ENCODE measurements at places on chromosomes 1 and 21.
A peak's percentile ranks its signal among the peaks of the same experiment; 100 is the strongest.

- no peak for DNase-seq
Observed at GRCh38 chr1:218459878-218460711, 115.0 kb downstream of the TGFB2 start.

DNA sequence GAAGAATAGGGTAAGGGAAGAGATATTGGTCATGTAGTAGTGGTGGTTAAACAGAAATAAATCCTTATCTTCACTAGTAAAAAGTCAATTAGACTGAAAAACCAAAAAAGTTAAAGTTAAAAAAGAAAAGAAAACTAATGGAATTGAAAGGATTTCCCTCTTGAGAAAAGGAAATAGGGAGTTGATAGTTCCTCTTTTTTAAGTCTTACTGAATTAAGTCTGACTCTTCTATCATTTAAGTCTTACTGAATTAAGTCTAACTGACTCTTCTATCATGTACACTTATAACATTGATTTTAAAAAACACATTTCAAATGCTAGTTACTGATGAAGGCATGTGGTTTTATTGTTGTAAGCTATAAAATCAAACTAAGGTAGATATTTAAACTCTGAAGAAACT is 49.5 kb upstream of the TENT5C start:
- DNase-seq: no peak

GRCh38 chr1:17265162-17265561 is 16.3 kb downstream of the PADI3 start:
- no peak for DNase-seq

DNA sequence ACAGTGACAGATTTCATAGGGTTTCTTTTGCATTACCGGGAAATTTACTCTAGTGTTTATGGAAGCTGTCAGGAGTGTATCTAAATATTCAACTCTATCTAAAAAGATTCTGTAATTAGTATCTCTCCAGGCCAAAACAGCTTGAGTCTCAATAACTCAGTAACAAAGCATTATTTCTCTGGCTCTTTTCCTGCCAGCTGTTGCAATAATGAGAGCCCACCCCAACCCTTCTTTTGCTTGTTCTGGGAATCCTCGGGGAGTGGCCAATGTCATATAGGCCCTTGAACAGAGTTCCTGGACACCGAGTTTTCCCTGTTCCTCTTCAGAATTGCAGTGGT is 120.1 kb upstream of the SGIP1 start:
- DNase-seq: no peak

DNA sequence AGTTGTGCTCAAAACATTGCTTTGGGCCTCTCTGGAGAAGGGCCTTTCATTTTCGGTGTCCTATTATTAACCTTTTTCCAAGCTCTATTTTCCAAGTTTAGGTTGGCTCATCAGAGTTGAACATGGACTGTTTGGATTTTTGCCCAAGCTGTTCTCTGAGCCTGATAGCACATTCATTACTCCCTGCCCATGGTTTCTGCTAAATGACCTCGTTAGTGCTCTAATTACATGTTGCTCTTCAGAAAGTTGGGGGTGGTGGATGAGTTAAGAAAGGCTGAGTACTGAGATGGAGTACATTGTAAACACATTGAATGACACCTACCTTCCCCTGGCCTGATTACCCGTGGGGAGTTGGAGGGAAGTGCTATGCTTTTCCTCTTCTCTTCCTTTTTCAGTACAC is 38.9 kb downstream of the LMO4 start:
- DNase-seq: no peak

- no peak for DNase-seq
Observed at GRCh38 chr1:164087906-164088453, 471.0 kb upstream of the PBX1 start.

GRCh38 chr1:33653226-33653625 is 180.8 kb downstream of the ZSCAN20 start:
- DNase-seq: no peak

DNA sequence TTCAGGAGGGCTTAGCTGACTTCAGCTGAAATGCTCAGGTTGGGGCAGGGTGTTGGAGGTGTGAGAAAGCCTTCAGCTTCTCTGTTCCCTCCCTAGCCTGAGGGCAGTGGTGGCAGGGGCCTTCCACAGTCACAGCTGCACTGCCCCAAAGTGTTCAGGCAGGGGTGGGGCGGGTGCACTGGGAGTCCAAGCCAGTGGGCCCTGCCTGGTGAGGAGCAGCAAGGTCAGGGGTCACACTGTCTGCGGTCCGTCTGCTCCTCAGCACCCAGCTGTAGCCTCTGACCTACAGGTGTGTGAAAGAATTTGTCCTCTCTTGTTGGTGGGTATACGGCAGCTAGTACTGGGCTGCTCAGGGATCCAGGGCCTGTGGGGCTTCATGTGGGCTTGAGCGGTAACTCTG is 490.4 kb upstream of the NCAM2 start:
- DNase-seq: no peak

- no peak for DNase-seq
Observed at GRCh38 chr21:42174173-42174572, 44.8 kb upstream of the ABCG1 start.

DNA sequence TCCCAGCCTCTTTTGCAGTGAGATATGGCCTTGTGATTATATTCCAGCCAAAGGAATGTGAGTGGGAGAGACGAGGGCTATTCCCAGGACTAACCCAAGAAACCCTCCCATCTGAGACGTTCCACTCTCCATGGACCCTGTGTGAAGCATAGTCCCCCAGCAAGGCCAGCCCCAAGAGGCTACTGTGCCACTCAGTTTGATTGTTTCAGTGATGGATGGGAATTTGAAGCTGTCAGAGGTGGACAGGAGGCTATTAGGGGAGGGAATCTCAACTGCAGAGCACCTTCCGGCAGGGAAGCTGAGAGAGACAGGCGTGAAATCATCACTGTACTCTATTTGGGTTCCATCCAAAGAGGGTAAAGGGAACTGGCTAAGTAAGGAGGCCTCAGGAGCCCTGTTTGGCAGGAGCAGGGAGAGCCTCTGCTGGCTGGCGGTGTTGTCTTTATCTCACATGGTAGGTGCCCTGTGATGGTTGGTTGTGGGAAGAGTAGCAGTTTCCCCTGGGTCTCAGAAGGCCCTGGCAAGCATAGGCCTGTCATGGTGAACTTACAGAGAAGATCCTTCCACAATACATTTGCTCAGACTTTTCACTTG is 3.4 kb upstream of the TEX35 start:
- no peak for DNase-seq

- no peak for DNase-seq
Observed at GRCh38 chr1:180198196-180198595, 31.9 kb upstream of the LHX4 start.

GRCh38 chr1:206455666-206456344 is 14.5 kb upstream of the IKBKE start:
- DNase-seq: no peak

GRCh38 chr1:156927215-156928042 is 7.0 kb downstream of the LRRC71 start:
- DNase-seq: peak; percentile 25

DNA sequence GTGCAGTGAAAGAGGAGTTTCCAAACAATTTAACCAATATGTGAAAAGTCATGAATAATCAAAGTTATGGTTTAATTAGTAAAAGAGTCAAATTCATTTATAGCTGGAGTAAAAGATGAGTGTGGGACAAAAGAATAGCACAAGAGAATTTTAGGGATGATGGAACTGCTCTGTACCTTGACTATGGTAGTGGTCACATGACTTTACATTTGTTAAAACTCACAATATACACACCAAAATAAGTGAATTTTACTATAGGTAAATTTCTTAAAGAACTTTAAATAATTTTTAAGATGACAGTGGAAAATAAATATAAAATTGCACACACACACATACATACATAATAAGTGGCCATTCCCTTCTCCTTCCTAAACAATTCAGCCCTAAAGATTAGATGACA is 13.6 kb downstream of the CDC42BPA start:
- no peak for DNase-seq

- DNase-seq: no peak
Observed at GRCh38 chr1:18612073-18612472, 18.6 kb upstream of the PAX7 start.

DNA sequence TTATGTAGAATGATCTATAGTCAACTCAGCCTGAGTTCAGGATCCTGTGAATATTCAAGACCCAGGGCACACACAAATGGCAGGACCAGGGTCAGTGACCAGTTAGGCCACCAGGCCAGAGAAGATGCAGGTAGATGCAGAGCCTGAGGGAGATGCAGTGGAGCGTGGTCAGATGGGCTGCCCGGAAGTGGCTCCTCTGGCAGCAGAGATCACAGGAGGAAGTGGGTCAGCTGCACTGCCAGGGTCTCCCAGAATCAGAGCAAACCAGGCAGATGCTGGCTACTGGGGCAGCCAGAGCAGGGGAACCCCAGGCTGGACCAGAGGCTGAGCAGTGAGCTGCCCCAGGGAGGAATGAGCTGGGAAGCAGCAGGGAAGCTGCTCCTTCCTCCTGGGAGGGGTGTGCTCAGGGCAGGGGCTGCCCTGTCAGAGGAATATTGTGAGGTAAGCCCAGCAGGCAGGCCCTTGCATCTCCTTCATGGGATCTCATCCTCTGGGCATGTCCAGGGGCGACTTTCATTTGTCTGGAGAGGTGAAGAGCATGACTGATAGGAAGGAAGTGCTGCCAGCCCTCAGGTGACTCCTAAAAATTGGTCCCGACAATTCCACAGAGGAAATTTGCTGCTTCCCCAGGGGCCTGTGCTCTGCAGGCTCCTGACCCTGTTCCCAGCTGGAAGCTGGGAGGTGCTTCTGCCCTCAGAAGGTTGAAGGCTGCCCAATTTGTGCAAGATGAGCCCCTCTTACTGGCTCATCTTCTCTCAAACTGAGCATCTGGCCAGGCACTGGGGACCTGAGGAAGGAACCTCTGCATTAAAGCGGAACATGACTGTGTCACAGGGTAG is 49.3 kb downstream of the STUM start:
- no peak for DNase-seq

DNA sequence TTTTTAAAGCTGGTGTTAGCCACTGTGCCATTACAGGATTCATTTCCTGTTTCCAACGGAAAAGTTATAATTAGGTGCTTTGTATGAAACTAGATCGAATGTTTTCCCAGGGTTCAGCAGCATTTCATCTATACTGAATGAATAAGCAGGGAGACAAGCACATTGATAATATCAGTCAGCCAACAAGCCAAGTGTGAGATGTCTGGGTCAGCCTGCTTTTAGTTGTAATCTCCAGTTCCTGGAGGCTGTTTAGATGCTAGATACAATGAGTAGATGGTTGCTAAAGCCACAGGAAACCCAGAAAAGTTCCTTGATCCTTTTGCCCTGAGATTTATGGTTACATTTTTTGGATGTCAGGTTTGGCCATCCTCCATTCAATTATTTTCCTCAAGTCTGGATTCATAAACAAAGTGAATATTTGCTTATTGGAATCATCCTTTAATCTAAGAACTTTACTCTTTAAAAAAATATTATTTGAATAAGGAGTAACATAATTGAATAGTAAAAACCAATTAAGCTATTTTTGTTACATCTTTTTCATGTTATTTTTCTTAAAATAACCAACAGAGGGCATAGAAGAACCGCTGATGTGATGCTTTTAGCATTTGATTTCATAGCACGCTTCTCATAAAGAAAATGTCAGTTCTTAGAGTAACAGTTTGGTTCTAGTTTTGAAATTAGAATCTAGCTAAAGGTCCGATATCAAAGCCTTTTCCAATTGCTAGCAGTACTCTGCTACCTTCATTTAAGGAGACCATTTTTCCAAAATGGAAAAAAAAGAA is 76.6 kb downstream of the HSPA13 start:
- no peak for DNase-seq

DNA sequence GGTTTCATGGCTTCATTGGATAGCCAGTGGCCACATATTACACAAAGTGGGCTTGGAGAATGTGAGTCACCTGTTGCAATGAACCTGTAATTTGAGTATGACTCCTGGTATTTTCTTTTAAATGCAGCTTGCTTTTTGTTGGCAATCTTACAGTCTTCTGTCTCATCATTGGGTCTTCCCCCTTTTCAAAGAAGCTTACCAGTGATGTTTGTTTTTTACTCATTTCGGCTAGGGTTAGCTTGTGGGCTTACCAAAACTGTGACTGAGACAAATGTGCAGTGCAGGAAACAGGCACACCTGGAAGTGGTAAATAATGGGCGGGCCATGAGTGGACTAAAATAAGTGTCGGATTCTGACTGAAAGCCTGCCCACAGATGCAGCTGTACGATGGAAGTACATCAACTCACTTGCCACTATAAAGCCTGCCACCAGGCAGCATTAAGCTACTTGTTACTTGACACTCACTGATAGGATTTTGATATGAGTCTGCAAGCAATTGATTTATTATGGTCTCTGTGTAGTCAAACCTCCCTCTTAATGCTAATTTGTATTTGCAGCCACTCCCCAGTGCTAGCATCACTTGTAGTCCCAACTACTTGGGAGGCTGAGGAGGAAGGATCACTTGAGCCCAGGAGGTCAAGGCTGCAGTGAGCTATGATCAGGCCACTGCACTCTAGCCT is 4.2 kb downstream of the HHAT start:
- DNase-seq: peak; percentile 88

DNA sequence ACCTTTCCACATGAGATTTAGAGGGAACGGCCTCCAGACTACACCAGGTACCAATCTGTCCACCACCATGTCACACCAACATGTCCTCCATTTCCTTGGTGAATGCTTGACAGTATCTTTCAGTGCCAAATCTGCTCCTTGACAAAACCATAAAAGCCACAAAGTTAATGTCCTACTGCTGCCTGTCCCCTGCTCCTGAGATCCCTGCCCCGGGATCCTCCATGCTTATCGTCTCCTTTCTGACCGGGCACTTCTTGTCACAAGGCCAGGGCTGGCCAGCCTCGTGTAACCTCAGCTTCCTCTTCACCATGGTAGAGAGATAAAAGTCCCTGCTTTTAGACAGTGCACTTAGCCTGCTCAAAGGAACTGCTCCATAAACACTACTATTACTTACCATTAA is 136.2 kb downstream of the NAV1 start:
- no peak for DNase-seq

GRCh38 chr1:75165264-75165663 is 31.1 kb downstream of the LHX8 start:
- DNase-seq: no peak

DNA sequence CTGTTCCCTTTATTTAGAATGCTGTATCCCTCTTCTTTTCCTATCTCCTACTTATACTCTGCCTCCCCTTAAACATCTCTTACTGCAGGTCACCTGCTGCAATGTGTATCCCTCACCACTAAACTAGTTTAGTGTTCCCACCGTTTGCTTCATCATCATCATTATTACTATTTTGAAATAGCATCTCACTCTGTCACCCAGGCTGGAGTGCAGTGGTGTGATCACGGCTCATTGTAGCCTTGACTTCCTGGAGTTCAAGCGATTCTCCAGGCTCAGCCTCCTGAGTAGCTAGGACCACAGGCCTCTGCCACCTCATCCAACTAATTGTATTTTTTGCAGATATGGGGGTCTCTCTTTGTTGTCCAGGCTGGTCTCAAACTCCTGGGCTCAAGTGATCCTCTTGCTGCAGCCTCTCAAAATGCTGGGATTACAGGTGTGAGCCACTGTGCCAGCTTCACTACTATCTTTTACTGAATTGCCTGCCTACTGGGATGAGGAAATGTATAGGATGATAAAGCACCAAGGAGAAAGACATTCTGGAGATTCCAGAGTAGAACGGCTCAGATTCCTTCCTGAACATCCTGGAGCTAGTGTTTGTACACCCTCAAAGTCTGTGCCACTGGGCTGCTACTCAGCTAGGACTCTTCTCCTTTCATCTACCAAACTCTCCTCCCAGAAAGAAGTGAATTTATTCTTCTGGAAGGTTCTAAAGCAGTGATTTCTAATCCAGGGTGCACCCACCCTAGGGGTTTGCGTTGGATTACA is 8.6 kb upstream of the IFNAR1 start:
- no peak for DNase-seq

GRCh38 chr1:119873135-119874015 is 22.9 kb downstream of the ADAM30 start:
- DNase-seq: no peak

GRCh38 chr1:24470592-24470991 is 32.0 kb upstream of the RCAN3 start:
- no peak for DNase-seq

- no peak for DNase-seq
Observed at GRCh38 chr1:51365774-51366173, 35.4 kb upstream of the TTC39A start.

Measured in CD4-positive, alpha-beta T cell treated with Interleukin-4 for 4 hours (primary cell).